Glomerular endothelial cell (primary cell): ENCODE measurements at places on chromosomes 7 and 10. TPM values are rescaled to one million over a fixed set of nuclear protein-coding genes. Genes with fewer than 3 reads are reported as not detected.

The CABCOCO1 gene
- total RNA-seq: 0.29 and 0.41 TPM in 2 replicates

The VENTX gene
- not detected in 2 replicates for total RNA-seq

The PTF1A gene
- not detected in 2 replicates for total RNA-seq

- no peak for DNase-seq
Observed at GRCh38 chr7:30936650-30937245, 25.1 kb downstream of the AQP1 start.

GRCh38 chr7:130669085-130669700 is 645 bp upstream of the COPG2 start:
- no peak for DNase-seq
